ENCODE measurements at places on chromosomes 5 and 9.

- no peak for DNase-seq
These were observed 68.6 kb upstream of the LRRTM2 start for GRCh38 chr5:138943599-138944173.

DNA sequence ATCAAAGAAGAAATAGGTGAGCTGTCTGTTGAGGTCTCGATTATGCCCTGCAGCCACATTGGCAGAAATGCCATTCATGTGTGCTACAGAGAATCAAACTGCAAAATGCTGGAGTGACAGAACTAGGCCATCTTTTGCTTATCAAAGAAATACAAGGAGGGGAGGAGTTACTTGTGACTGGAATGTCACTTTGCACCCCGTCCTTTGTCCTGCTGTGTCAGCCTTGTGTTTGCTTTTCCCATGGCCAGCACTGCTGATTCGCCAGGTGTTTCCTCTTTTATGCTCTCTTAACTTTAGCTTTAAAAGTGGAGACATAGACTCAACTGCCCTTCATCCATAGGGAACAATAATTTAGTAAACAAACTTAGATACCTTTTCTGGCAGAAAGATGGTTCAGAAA is 54.3 kb downstream of the SLC46A2 start:
- no peak for DNase-seq

- no peak for DNase-seq
These were observed 33.1 kb upstream of the GHR start for GRCh38 chr5:42390115-42390514.

DNA sequence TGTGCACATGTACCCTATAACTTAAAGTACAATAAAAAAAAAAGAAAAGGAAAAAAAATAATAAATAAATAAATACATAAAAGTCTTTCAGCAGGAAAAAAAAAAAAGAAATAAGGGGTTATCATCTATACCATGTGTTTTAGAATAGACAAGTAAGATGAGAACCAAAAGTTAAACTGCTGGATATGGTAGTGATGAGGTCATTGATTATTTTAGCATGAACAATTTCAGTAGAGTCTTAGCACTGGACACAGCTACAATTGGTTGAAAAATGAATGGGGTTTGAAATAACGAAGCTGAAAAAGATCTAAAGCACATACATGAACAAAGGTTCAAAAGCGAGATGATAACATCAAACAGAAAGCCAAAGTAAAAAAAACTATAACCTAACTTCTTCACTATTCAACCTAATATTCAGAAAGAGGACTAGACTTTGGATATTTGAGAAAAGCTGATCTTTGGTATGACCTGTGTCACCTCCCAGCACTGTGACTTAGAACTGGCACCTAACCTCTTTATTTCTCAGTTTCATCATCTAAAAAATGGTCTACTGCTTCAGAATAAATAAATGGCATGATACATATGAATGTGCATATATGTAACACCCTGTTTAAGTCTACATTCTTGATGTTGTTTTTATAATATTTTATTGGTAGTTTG is 133.3 kb downstream of the RAB3C start:
- no peak for DNase-seq
